ENCODE measurements at places on chromosomes 12 and 14.

DNA sequence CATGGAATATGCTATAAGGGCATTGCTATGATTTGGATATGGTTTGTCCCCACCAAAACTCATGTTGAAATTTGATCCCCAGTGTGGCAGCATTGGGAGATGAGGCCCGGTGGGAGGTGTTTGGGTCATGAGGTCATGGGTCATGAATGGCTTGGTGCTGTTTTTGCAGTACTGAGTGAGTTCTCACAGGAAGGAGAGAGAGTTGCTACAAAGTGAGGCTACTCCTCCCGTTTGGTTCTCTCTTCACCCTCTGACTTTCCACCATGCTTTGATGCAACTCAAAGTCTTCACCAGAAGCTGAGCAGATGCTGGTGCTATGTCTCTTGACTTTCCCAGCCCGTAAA is 388.1 kb upstream of the TMPO start:
- no peak for DNase-seq

DNA sequence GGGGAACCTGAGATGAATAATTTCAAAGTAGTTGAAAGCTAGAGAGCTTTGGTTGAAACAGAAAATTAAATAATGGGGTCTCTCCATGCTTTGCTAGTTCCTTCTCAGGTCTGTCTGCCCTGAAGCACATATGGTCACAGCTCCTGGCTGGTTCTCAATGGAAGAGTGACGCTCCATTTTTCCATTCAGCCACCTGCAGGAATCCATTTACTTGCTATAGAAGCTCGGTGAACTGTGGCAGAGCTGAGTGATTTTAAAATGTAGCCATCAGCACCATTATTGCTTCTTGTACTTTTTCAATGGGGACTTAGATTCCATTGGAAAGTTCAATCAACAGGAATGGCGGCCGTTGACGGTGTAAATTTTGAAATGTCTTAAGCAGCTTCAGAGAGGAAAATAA is 525.2 kb downstream of the GLT1D1 start:
- no peak for DNase-seq

- DNase-seq = no peak
Measured at GRCh38 chr14:103856607-103857006, 9.2 kb upstream of the PPP1R13B start.

- DNase-seq = no peak
Measured at GRCh38 chr12:109815757-109816617, 17.2 kb downstream of the TRPV4 start.

GRCh38 chr12:89493670-89494302 is 30.8 kb downstream of the GALNT4 start:
- DNase-seq = no peak

DNA sequence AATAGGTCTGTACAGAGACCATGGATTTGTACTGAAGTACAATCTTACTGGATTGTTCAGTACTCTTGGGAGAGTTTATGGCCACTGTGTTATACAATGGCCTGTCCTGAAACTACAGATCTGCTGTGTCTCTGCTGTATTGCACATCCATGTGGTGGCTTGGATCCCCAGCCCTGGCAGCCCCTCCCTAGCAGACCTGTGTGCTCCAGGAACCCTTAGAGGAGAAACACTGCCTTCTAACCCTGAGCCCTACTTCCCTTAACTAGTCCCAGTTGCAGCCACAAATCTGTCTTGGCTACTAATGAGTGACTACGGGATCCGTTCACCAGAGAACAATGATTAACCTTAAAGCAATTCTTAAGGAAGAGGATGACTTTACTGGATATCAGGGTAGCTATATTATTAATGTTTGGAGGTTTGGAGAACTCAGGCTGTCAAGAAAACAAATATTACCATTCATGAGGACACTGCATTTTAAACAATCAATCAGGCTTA is 27.7 kb downstream of the RNF34 start:
- no peak for DNase-seq

GRCh38 chr12:16008421-16008824 is 97.3 kb downstream of the DERA start:
- no peak for DNase-seq

- DNase-seq = no peak
Measured at GRCh38 chr12:65318186-65318685, 39.8 kb downstream of the MSRB3 start.

DNA sequence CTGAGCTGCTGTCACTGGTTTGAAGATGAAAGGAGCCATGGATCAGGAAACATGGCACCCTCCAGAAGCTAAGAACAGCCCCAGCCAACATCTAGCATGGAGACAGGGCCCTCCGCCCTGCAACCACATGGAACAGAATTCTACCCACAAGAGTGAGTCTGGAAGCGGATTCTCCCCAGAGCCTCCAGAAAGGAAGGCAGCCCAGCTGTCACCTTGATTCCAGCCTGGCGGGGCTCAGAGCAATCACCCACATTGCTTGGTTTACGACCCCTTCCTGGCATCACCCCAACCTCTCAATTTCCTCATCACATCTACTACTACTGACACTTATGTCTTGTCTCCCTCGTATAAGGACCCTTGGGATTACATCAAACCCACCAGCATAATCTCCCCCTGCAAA is 38.5 kb downstream of the OAS2 start:
- no peak for DNase-seq

- no peak for DNase-seq
Measured at GRCh38 chr14:78764240-78764639, 594.1 kb downstream of the NRXN3 start.

DNA sequence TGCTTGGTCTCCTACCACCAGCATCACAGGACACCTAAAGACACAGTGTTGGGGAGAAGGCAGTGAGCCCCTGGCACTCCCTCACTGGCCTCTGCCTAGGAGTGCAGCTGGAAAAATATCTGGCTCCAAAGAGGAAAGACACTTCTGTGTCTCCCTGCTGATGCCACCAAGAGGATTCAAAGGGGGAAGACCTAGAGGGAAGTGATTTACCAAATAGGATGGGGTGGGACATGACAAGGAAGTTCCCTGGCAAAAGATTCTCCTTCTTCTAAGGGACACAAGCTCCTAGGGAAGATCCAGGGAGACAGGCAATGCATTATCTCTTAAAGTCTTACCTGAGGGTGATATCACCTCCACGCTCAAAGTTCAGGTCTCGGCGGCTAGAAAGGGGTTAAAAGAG is 6.1 kb downstream of the NDRG2 start:
- DNase-seq = no peak

- DNase-seq = no peak
Measured at GRCh38 chr14:28870033-28870564, 103.5 kb downstream of the FOXG1 start.

DNA sequence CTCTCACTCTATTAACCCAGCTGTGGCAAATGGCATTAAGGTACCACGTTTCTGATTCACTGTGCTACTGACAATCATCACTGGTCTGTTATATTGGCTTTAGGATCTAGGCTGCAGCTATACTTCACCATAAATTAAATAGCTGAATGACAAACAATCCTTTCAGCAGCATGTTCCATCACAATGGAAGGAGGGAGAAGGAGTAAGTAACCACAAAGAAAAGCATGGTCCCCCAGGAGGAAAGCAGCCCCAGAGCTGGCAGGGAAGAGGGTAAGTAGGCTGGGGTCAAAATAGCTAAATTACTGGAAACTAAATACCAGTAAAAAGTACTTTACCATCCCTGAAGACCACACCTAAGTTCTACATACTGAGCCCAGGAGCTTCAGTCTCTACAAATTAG is 2.8 kb downstream of the ARMH4 start:
- no peak for DNase-seq

- DNase-seq = no peak
Measured at GRCh38 chr12:15931590-15932053, 20.5 kb downstream of the DERA start.

DNA sequence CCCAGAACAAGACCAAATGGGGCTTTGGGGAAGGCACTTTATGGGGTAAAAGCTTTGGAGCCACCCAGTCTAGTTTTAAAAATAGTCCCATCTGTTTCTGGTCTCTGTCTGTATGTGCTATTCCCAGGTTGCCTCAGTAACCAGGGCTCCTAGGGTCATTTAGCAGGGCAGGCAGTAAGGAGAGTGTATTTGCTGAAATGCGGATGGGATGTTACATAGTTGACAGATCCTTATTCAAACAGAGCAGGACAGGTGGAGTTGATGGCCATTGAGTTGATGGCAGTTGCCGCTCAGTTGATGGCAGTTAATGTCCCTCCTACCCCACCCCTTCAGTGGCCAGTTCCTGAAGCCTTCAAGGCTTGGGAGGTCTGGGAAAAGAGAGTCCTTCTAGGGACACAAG is 4.6 kb downstream of the ZC3H10 start:
- DNase-seq = no peak

GRCh38 chr12:100672075-100672592 is 98.7 kb downstream of the GAS2L3 start:
- DNase-seq = no peak

- DNase-seq = no peak
Measured at GRCh38 chr14:52060080-52060479, 8.8 kb downstream of the NID2 start.

DNA sequence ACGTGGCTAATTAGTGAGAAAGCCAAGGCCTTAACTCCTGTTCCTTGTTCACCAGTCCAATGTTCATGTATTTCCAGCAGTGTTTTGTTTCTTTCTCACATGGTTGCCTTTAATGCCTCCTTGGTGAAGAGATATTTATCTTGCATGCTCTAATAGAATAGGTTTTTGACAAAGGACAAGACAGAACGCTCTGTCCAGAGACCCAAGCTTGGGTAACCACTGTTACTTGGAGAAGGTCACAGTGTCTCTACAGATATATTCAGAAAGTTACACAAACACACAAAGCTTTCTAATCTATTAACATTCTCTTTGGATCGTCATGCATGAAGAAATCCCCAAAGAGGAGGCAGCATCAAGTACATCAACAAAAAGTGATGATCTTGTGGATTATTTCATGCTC is 33.1 kb downstream of the RERG start:
- DNase-seq = no peak

- DNase-seq = no peak
Measured at GRCh38 chr12:125105600-125105999, 40.4 kb downstream of the AACS start.

- no peak for DNase-seq
Measured at GRCh38 chr12:24698972-24699371, 249.9 kb downstream of the BCAT1 start.

DNA sequence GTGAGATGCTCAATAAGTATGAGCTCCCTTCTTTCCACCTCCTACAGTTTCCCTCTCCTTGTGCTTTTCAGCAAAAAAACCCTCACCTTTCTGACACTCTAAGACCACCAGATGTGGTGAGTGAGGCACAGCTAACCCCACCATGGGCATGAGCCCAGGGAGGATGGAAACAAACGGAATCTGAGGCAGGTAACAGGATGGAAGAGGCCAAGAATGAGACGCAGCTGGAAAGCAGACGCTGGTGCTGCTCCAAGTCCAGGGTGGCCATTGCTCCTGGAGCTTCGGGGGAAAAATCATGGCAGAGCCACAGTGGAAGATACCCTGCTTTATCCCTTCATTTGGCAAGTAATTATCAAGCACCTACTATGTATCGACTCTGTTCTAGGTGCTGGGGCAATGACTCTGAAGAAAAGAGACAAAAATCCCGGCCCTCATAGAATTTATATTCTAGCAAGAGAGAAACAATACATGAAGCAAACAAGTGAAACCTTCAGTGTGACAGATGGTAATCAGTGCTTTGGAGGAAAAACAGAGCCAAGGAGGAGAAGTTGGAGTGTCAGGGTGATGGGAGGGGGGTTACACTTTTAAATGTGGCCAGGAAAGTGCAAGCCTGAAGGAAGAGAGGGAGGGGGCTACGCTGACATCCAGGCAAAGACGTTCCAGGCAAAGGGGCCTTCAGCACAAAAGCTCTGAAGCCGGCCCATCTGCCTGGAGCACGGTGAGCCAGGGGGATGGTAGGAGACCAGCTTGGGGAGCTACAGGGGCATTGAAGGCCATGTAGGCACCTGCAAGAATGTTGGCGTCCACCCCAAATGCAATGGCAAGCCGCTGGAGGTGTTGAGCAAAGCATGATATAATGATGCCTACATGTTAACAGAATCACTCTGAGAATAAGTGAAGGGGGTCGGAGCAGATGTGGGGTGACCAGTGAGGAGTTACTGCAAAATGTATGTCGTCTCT is 154.2 kb downstream of the DPF3 start:
- no peak for DNase-seq

DNA sequence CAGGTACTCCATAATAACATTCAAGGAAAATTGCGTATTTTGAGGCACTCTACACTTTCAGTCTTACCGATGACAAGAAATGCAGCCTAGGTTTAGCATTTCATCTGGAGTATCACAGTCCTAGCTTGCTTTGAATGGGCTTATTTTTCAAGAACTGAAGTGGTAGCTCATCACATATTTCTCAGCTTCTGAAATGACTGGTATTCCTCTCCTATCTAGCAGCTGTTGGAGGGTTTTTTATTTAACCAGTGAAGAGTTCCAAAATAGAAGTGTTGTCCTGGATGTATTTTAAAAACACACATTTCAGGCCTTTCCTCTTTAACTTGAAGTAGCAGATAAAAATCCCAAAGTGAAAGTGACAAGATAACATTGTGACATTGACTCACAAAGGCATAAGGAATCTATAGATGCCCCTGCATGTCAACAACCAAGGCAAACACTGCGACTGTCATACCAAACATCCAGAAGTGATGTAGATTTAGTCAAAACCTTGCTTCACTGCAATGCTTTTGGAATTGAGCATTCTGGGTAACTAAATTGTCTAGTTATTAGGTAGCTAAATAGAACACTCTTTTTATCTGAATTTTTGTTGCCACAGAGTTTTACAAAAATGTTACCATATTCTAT is 182.2 kb upstream of the FBXO33 start:
- no peak for DNase-seq
